ENCODE measurements at places on chromosomes 2 and 18.

GRCh38 chr2:14634489-14635390 lies 2.2 kb downstream of the LRATD1 start:
- DNase-seq = no peak

DNA sequence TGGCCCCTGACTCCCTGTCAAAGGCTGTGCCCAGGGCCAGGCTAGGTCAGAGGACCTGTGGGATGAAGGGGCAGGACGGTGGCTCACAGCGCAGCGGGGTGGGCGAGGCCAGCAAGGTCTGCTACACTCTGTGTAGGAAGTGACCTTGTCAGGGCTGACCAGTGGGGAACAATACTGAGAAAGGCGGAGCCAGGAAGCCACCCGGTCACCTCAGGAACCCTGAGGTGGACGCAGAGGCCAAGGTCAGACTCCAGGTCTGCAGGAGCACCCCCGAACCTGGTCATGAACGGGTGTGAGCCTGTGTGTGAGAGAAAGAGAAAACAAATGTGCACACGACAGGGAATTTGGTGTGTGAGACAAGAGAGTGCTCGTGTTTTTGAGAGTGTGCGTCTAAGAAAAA lies 72.3 kb downstream of the SMAD7 start:
- DNase-seq = no peak

- no peak for DNase-seq
Observed at GRCh38 chr18:55248495-55248894, 289.2 kb upstream of the CCDC68 start.

DNA sequence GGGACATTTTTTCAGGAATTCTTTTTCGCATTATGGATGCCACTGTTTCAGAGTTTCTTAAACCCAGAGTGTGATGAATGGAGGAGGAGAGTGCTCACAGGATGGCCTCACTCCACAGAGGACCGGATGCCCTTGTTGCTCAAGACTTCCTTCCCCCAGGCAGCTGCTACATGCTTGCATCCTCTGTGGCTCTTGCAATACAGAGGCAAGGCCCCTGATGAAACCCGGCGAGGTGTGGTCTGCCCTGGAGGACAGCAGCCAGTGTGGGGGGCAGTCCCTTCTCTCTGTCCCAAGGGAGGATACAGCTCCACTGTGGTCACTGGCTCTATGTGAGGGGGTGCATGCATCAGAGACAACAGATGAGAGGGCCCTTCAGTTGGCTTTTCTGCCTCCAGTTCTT lies 109.6 kb downstream of the SH3RF3 start:
- DNase-seq = no peak

DNA sequence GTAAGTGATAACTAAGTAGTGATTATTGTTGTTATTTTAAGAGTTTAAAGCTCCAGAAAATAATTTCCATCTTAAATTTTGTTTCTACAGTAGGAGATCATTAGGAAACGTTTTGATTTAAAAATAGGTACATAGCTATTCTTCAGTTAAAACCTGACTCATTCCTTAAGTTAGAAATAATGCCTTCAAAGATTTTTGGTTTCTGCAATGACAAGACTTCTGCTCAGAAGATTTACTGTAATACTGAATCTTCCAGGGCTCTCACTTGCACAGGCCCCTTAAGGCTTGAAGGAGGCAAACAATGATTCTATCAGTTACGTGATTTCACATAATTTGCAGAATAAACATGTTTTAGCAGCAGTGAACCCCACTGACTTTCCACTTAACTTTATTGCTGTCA lies 333.7 kb downstream of the RAD51AP2 start:
- no peak for DNase-seq

DNA sequence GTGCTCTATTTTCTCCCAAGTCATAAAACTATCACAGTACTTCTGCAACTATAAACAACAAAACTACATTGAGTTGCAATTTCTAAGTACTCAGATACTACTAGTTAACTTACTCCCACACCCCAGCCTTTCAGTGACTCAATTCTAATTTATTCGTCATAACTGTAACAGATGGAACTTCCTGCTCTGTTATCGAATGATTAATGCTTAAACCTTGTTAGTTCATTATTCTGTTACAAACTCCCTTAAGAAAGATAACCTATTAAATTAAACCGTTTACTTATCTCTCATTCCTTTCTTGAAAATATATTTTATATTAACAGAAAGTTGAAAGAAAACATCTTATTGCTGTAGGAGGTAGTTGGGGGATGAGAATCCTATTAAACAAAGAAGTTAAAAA lies 17.0 kb downstream of the TNFAIP6 start:
- no peak for DNase-seq

DNA sequence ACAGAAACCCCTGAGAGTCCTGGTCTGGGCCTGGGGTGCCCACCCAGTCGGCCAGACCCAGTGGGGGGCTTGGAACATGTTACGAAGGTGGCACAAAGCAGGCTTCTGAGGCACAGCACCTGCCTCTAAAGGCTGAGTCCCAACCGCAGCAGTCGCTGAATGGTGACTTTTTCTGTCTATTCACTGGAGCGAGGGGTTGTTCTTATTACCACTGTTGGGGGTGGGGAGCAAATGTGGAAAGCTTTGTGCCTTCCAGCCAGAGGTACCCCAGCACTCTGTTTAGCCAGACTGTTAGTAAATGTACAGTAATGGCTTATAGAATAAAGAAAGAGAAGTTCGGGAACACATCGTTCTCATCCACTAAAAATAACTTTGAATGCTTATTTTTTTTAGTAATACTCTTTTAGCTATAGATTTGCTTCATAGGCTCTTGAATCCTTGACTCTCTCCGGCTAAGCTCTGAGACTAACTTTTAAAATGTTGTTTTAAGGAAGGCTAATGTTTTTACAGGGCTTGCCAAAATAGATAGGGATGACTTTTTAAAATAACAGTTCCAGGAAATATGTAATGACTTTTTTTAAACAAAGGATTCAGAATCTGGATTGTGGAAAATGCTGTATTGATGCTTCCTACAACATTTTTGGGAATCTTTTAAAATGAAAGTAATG lies 23.4 kb upstream of the PTPN2 start:
- DNase-seq = no peak

GRCh38 chr18:25075783-25076182 lies 276.2 kb downstream of the ZNF521 start:
- no peak for DNase-seq

DNA sequence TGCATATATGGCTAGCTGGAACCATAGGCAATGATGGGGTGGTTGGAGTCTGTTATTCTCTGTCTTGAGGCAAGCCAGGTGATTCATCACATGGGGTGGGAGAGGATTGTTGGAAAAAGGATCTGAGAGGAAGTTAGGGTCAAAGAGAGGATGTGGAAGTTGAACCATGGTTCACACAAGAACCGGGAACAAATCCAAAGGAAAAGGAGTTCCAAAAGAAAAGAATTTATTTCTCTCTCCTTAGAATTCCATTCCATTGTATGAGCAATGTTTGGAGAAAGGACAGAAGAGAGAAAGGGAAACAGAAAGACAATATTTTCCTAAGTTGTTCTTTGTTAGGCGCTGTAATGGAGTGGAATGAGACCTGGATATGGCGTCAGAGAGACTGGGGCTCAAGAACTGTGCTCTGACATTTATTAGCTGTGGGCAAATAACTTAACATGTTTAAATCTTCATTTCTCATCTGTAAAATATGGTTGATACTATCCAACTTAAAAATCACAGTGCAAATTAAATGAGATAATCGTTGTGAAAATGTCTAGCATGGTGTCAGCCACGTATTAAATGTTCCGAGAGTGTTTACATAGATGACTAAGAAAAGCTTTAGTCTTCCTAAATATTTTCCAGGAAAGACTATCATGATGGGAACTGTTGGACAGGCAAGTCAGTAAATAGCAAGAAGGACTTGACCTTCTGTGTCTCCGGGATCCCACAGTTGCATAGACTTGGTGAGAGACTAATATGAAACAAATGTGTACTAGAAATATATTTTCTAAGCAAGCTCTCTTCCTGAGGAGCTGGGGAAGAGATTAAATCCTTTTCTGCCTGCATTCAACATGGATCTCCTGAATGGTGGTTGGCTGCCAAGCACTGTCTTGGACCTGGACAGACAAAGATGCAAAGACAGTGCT lies 71.4 kb downstream of the TRIB2 start:
- no peak for DNase-seq

DNA sequence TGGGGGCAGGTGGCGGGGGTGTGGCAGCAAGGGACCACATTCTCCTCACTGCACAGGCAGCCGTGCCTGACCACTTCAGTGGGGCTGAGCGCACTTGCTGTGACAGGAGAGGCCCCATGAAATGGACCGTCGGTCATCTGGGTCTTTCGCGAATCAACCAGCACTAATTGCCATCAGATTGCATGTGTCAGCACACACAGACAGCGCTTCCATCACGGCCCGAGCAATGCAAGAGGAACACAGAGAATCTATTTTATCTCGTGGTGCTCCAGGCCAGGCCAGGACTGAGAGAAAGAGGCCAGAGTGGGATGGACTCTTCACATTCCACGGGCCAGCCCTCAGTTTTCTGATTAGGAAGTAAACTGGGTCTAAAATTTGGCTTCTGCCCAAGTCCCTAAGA lies 87.0 kb downstream of the EIPR1 start:
- no peak for DNase-seq

DNA sequence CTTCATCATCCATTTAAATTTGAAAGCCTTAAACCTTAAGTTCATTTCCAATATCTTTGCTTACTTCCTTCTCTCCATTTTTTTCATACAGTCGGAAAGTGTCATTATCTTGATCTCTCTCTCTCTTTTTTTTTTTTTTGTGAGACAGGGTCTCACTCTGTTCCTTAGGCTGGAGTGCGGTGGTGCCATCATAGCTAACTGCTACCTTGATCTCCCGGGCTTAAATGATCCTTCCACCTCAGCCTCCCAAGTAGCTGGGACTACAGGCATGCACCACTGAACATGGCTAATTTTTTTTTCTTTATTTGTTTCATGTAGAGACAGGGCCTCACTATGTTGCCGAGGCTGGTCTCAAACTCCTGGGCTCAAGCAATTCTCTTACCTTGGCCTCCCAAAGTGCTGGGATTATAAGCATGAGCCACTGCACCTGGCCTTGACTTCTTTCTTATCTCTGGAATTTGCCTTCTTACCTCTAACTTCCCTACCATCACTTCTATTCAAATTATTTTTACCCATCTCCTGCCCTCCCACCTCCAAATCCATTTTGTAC lies 222.2 kb downstream of the MYCN start:
- no peak for DNase-seq

Data from stimulated activated CD4-positive, alpha-beta T cell treated with anti-CD3 and anti-CD28 coated beads, TNF-alpha, amount 100 ng/mL, for 1 hour (primary cell).